Anterior cingulate cortex (tissue), 58 donors: ENCODE measurements at places on chromosomes 12 and 14.

- no peak for DNase-seq
Observed at GRCh38 chr12:91810531-91811451, 334.9 kb downstream of the BTG1 start.

DNA sequence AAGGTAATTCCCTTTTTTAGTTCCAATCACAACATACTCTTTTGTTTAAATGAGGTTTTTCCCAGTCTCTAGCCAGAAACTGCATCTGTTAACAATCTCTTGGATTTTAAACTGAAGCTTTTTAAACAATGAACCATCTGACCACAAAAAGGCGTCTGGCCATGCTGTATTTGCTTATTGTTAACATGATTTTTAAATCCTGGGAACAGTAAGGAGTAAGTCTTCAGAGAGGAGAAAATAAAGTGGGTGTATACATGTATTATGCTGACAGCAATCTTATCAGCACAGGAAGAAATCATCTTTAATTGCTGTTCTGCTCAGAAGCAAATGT lies 106.2 kb downstream of the DAAM1 start:
- DNase-seq, result no peak

DNA sequence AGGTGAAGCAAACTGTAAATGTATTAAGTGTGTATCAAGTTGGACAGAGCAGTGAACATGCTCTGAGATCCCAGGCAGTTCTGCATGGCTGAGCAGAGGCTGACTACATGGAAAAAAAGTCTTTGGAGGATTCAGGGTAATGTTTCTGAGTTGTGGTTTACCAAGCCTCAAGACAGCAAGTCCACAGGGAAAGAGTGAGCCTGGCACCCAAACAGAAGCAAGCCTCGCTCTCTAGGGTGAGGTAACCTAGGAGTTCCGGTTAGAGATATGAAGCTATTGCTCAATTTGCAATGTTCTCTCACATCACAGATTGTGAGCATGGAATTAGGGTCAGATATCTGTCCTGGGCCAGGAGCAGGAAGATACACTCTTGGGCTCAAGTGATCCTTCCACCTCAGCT lies 158.6 kb downstream of the MON2 start:
- no peak for DNase-seq

- no peak for DNase-seq
Observed at GRCh38 chr12:94218233-94218632, 69.9 kb downstream of the PLXNC1 start.

DNA sequence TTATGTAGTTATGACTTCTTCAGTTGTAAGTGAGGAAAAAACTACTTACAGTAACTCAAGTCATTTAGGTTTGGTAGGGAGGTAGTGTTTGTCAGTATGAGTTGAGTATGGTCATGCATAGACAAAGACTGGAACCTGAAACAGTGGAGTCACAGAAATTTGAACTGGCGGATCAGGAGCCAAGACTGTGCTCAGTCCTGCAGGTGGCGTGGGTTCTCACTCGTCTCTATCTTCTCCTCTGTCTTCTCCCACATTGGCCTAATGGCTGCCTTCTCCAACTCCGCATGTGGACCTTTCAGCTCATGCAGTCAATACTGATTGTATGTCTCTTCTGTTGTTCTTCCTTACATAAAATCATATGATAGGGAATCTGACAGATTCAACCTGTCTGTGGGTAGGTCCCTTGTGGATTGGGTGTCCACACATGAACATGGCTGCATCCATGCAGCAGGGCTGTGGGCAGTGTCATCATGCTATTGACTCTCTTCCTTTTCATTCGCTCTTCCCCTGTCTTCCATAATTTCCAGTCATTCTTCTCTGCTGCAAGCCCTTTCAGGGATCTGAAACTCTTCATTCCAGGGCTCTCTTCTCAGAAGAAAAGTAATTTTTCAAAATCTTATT lies 78.8 kb upstream of the NEDD1 start:
- DNase-seq, result no peak

DNA sequence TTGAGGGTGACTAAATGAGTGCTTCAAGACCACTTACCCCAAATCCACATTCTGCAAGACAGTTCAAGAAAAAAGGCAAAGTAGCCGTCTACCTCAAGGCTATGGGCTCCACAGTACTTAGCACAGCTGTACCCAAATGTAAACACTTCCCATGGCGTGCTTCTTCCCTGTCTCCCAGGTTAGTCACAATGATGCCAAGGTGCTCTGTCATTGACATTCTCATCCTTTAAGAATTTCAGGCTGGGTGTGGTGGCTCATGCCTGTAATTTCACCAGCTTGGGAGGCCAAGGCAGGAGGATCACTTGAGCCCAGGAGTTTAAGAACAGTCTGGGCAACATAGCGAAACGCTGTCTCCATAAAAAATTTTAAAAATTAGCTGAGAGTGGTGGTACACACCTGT lies 51.2 kb upstream of the CERS5 start:
- no peak for DNase-seq

GRCh38 chr14:79464468-79464867 lies 746.8 kb downstream of the DIO2 start:
- DNase-seq, result no peak

GRCh38 chr12:63937378-63938316 lies 93.1 kb downstream of the SRGAP1 start:
- no peak for DNase-seq

GRCh38 chr12:22518060-22518719 lies 26.2 kb downstream of the C2CD5 start:
- no peak for DNase-seq

DNA sequence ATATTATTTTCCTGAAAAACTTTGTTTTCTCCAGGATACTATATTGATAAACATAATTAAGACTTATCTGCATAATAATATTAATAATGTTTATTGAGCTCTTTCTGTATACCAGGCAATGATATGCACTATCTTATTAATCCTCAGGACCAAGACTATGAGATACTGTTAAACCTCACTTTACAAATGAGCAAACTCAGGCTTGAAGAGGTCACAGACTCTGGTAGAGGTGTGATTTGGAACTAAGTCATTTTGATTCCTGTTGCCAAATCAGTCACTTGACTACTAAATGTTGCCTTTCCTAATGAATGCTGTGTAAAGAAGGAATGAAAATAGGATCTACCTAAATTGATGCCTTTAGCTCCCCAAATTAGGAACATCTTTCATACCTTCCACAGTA lies 7.3 kb downstream of the SLC39A9 start:
- no peak for DNase-seq

DNA sequence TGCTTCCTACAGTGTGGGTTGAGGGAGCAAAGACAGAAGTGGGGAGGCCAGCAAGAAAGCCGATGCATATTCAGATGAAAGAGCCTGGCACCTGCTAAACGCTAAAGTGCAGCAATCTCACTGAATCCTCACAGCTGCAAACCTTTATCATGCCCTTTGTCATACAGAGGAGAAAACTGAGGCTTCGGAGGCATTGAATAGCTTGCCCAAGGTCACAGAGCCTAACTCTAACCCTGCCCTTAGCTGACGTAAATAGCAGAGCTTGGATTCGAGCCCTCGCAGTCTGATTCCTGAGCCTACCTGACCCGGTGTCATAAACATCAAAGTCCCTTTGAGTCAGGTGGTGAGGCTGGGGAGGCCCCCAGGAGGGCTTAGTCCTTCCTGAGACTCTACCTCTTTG lies 54.9 kb downstream of the CMKLR1 start:
- no peak for DNase-seq

DNA sequence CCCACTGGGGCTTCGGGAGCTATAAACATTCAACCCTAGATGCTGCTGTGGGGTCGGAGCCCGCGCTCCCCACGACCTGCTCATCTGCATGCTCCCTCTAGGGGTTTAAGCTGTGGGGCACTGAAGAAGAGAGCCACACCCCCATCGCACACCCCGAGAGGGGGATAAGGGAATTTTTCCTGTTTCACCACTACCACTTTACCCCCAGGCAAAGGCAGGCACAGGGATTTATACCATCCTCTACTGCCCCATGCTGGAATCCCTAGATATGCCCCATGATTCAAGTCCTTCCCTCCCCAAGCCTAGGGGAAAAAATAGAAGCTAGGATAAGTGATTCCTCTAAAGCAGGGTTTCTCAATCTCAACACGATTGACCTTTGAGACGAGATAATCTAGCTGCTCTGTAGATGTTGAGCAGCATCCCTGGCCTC lies 59.9 kb upstream of the CCDC60 start:
- DNase-seq, result no peak

DNA sequence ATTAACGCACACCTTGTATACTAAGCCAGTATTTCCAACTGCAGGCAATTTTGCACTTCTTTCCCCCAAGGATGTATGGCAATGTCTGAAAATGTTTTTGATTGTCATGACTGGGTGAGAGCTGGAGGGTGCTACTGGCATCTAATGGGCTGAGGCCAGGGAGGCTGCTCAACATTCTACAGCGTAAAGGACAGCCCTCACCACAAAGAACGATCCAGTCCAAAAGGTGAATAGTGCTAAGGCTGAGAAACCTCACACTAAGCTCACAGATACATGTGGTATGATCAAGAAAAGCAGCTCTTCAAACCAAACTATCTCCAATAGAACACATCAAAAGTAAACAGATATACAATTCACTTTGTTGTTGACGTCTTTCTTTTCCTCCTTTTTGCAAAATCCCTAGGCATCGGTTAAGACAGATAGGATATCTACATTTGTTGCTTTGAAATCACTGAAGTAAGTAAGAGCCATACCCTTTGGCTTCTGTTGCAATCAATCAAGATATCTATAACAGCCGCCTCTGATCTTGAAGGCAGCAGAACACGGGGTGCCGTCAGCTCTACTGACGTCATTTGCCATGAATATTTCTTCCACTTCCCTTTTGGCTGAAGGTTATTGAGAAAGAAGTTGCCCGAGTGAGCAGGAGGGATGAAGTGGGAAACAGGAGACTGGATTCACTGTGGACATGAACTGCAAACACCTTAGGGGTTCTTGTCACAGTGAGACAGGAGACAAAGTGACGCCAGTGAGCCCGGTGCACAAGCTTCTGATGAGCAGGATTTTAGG lies 218.3 kb downstream of the FOXN3 start:
- DNase-seq, result no peak

- no peak for DNase-seq
Observed at GRCh38 chr14:84850595-84850994, 679.3 kb upstream of the FLRT2 start.

GRCh38 chr12:29023436-29024076 lies 125.5 kb upstream of the FAR2 start:
- DNase-seq, result no peak

- DNase-seq, result no peak
Observed at GRCh38 chr14:32694795-32695449, 243.8 kb upstream of the NPAS3 start.

DNA sequence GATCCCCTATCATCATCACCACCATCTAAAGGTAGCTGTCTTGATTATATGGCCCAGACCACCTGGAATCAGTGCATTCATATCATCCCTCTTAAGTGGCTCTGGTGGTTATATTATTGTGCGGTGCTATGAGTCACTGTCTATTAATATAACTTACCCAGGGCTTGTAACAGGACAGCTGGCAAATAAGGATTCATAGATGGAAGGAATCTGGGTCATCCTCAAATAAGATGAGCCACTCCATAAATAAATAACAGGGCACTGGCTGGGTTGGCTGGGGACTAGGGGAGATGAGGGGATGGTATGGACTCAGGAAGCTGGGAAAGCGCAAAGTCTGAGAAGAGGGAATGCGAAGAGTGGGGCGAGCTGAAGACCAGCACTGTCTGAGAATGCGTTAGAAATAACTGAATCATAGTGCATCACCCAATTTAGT lies 216.1 kb downstream of the NUAK1 start:
- DNase-seq, result no peak

DNA sequence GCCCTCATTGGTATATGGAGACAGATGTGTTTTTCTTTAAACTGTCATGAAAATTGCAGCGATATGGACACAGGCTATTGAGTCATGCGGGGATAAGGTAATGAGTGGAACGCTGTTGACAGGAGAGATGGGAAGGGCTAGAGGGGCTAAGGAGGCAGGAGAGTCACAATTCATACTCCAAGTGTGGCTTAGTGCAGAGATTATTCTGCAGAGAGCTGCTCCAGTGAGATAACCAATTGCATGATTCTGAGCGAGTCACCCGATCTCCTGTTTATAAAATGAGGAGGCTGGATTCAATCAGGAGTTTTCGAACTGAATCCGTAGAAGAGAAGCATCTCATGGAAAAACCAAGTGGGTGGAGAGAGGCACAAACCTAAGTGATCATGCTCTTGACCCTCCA lies 106.4 kb upstream of the PLEKHG7 start:
- DNase-seq, result no peak

GRCh38 chr12:1738446-1738845 lies 47.6 kb downstream of the ADIPOR2 start:
- no peak for DNase-seq

DNA sequence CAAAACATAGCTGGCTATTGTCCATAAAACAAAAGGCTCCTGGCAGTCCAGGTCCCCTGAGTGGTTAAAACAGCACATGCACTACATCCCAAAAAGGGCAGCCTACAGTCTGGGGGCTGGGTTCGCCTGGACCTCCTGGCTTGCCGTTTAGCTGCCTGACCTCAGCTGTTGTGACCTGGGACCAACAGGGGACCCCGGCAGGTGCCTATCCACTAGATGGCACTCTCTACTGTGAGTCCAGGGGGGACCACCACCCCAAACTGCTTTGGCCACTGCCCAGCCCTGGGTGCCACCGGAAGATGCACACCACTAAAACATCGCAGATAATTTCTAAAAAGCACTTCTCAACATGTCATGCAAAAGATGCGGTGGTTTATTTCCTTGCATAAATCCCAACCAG lies 2.9 kb upstream of the RTL1 start:
- no peak for DNase-seq

DNA sequence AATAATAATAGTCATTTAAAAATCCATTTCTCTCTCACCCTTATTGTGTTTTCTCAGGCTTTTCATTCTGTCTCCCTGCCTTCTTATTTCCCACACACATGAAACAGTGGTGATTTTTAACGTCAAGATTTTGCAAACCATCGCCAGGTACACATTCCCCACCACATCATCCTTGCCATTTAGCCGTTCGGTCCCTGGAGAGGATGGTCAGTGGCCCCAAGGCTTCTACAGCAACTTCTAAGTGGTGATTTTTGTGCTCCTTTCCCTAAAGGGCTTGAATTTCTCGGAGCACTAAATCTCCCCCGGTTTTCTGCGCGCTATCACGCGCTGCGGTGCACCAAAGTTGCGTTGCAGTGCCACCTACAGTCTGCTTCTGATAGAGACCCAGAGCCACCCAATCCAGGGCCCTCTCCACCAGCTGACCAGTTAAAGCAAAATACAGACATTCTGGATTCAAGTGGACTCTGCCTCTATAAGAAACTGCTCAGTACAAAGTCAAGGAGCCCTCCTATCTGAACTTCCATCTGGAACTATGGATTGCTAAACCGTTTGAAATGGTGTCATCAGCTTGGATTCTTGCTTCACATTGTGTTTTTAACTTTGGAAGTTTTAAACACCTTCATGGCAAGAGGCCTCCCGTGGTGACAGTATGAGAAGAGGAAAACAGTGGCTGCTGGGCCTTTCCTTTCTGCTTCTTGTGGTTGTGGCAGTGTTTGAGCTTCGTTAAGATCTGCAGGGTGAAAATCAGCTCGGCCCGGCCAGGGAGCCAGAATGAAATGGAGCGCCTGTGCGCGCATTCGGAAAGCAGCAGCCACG lies 234.0 kb downstream of the SPTSSA start:
- peak; percentile 61 for DNase-seq

GRCh38 chr12:79358716-79359300 lies 332.0 kb downstream of the PAWR start:
- no peak for DNase-seq

GRCh38 chr12:119989361-119989730 lies 310 bp downstream of the BICDL1 start:
- DNase-seq, result peak; percentile 32
